ENCODE measurements at places on chromosomes 6 and 20.

DNA sequence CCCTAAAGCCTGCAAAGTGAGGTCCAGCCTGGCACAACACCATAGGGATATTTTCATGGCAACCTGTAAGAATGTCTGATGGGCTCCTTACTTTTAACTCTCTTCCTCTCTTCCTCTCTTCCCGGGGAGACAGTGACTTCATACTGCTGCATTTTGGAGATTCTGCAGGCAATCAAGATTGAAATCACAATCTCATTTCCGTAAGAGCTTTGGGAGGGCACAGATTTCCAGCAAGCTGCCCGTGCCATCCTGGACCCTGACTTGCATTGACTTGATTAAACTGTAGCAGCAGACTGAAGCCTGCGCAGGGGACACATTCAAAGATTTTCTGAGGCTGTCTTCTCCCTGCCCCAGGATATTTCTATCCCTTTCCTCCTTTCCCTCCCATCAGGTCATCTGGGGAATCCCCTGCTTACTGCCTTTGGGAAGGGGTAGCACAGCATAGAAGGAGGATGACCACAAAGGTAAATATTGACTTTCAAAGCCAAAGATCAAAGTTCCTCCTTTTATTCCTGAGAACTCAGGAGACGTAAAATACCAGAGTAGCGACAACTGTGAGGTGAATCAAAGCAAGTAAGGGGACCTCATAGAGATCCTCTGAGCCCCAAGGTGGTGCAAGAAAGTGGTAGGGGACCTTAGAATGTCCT is 504.0 kb upstream of the ARID1B start:
- DNase-seq, result no peak

- no peak for DNase-seq
Measured at GRCh38 chr6:12359036-12359435, 68.9 kb downstream of the EDN1 start.

- no peak for DNase-seq
Measured at GRCh38 chr6:166905505-166906134, 50.7 kb downstream of the RNASET2 start.

DNA sequence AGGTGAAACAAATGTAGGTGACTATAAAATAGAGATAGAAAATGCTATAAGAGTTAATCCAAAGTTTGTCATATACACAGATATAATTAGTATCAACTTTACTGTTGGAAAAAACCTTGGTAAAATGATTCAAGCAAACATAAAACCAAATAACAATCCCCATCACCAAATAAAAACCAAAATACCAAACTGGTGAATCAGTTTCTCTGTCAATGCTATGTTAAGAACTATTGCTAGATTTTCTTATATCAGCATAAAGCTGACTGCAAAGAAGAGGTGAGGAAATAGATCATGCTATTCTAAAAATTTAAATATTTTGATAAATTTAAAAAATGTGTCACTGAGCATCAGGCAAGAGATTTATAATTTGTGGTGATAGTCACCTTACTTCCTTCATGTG is 658.4 kb downstream of the PHF3 start:
- no peak for DNase-seq

DNA sequence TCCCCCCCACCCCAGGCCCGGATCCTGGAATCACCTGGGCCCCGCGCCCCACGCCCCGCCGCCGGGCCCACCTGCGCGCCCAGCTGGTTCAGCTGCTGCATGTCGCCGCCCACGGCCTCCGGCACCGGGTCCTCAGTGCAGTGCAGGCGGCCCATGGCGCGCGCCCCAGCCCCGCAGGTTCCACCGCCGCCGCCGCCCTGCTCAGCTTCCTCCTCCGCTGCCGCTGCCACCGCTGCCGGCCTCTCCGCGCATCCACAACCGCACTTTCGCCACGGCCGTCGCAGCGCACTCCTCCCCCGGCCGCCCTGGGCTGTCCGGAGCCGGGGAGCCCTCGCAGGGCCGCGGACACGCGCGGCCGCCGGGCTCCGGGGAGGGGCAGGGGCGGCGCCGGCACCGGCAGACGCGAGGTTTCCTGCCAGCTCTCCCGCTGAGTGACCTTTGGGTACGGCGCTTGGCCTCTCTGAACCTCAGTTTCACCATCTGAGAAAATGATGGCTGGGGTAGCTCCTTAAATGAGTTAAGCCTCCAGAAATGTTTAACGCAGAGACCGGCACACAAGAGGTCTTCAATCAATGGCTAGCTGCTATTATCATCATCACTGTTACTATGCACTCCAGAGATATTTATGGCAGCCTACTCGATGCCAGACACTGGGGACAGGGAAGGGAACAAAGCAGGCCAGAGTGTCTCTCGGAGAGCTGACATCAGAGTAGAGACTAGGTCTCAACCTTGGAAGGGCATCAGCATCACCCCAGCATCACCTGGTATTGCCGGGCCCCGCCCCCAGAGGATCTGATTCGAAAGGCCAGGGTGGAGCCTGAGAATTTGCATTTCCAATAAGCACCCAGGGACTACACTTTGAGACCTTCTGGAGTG is at the start of gene COMMD7:
TSS of gene COMMD7 (minus strand) at position 231 of the 876 bp plus-strand sequence. CDS start at position 155, 76 bp downstream.
- peak; percentile 76 for DNase-seq

DNA sequence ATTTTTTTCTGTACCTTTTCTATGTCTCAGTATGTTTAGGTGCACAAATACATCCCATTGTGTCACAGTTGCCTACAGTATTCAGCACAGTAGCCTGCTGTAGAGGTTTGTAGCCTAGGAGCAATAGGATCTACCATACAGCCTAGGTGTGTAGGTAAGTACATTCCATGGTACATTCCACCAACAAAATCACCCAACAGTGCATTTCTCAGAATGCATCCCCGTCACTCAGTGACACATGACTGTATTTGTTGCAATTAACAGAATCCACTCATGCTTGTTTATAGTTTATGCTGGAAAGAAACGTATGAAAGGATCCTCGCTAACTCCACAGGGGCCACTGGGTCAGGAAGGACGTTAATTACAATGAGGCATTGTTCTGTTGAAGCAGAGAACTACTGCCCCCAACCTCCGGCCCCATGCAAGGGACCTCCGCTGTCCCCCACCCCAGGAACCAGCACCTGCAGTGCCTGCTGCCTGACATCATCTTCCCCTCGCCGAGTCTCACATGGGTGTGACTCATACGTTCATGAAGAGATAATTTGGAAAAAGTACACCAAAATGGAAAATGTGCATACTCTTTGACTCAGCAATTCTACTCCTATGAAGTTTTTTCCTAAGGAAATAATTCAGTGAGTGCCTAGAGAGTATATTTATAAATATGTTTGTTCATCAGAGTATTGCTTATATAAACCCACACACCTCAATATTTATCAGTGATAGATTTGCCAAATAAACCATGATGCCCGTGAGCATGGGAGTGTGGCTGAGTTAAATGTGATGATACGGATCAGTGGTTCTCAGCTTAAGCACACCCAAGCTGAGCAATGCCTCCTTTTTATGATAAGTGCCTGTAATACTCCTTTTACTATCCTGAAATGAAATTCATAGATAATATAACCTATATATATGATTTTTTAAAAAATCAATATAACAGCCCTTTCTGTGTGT is 156.4 kb upstream of the ECI2 start:
- DNase-seq, result no peak

DNA sequence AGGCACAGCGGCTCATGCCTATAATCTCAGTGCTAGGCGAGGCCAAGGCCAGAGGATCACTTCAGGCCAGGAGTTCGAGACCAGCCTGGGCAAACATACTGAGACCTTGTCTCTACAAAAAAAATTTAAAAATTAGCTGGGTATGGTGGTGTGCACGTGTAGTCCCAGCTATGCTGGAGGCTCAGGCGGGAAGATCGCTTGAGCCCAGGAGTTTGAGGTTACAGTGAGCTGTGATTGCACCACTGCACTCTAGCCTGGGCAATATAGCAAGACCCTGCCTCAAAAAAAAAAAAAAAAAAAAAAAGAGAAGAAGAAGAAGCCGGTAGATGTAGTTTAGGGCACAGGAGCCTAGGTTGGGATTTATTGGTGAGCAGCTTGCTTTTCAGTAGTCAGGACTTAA is 20.7 kb downstream of the MTHFD1L start:
- no peak for DNase-seq

- DNase-seq, result no peak
Measured at GRCh38 chr6:148523048-148523447, 180.4 kb downstream of the SASH1 start.

- DNase-seq, result no peak
Measured at GRCh38 chr20:35290186-35290886, 1.9 kb downstream of the FAM83C start.

- peak; percentile 58 for DNase-seq
Measured at GRCh38 chr20:62938105-62938888, at the start of gene GID8. TSS of gene GID8 (plus strand) at chr20:62938147. CDS start at chr20:62941503, 3,356 bp downstream.

DNA sequence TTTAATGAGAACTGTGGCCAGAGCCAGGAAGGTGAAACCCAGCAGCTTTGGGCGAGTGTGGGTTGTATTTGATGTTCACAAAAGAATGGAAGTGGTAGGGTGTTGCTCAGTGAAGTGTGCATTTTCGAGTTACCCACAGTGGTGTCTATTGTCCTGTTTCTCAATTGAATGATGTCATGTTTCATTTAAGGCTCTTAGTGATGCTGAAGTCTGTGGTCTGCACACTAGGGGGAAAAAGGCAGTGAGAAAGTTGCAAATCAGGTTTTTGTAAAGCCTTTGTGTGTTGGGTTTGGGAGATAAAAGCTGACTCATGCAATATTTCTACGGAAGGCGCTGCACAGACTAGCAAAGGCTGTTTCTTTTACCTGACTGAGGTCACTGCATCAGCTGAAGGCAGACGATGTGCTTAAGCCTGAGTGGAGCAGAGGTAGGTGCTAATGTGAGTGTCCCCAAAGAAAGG is 121.1 kb downstream of the PLEKHG1 start:
- no peak for DNase-seq
